Right cardiac atrium (tissue), 5 donors: ENCODE measurements at places on chromosomes 3 and 15. TPM values are rescaled to one million over a fixed set of nuclear protein-coding genes. Genes with fewer than 3 reads are reported as not detected.
A peak's percentile ranks its signal among the peaks of the same experiment; 100 is the strongest.

Gene SYNPR
- 5.9 TPM for total RNA-seq

Gene NDUFAF3
- 168 TPM for total RNA-seq

Gene TAGLN3
- 0.74 TPM for total RNA-seq

Gene GOLGA6C
- not detected for total RNA-seq

DNA sequence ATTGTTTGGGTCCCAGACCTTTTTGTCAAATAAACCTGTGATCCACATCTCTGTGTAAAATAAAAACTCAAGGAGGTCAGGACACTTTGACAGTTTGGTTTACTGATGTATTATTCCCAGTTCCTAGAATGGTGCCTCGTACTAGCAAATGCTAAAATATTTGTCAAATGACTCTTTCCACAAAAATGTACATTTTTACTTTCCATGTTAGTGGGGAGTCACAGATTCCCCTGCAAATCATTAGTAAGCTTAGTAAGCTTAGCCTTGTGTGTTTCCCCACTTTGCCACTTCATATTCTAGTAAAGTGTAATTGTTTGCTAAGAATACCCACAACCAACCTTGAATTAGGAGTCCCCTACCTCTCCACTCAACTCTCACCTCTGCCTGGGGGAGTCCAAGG, 2.4 kb upstream of the MAGI1 start:
- no peak for DNase-seq

DNA sequence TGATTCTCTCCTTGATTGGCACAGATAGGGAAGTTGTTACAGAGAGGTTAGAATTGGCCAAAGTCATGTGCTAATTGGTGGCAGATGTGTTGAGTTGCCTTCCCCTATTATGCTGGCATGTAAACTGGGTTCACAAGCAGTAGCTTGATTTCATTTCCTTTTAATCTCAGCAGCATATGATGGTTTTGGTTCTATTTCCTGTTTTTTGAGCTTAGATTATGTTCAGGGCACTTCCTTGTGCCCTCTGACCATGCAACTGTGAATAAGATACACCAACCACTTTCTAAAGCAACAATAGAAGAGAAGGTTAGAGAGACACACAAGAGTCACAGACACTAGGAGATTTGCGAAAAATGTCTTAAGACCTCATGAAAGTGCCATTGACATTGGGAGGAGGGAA, 16.5 kb downstream of the HPS3 start:
- no peak for DNase-seq

GRCh38 chr3:129383292-129383860, 45.1 kb downstream of the EFCAB12 start:
- DNase-seq, result peak; percentile 69

GRCh38 chr3:73558727-73559075, 66.0 kb downstream of the PDZRN3 start:
- DNase-seq, result no peak

- DNase-seq, result no peak
Observed at GRCh38 chr3:51373658-51374421, 11.3 kb upstream of the MANF start.

GRCh38 chr3:172138792-172139507, 99.6 kb downstream of the FNDC3B start:
- peak; percentile 35 for DNase-seq

- DNase-seq, result no peak
Observed at GRCh38 chr3:14602006-14602803, 49.4 kb upstream of the CCDC174 start.

DNA sequence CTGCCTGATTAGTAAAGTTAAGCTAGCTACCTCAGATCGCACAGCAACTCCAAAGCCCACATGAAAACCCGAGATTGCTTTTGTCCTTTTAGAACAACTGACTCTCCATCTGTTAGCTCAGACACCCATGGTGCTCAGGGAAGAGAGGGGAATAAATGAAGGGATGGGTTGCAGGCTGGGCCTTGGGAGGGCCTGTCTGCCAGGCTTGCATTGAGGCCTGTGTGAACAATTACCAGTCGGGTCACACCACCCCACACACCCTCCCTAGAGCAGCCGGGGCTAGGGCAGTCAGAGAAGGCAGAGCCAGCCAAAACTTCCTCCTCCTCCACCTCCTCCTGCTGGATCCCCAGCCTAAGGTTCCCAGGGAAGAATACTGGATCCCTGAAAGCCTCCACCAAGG, 8.8 kb upstream of the PRKAR2A start:
- DNase-seq, result no peak

DNA sequence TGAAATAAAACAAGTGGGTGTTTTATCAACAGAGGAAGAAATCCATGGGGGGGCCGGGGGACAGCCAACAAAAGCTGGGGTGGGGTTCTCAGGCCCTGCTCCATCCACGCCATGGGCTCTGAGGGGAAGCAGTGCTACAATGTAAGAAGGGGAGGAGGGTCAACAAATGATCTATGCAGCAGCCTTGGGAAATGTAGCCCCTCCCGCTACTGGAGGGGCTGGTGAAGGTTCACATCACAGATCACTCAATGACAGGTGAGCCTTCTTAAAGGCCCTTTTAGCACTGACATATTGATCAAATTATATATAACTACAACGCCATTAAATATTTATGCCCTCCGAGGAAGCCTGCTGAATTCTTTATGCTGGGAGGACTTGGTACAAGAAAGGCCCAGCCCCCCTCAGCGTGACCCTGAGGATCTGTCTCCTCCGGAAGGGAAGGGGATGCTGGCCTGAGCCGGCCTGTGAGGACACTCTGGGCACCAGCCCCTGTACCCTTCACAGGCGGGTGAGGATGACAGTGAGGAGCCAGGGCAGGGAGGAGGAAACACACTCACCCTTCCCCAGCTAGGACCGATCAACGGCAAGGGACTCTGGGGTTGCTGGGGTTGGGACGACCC, 15.3 kb downstream of the TLE3 start:
- DNase-seq, result no peak

DNA sequence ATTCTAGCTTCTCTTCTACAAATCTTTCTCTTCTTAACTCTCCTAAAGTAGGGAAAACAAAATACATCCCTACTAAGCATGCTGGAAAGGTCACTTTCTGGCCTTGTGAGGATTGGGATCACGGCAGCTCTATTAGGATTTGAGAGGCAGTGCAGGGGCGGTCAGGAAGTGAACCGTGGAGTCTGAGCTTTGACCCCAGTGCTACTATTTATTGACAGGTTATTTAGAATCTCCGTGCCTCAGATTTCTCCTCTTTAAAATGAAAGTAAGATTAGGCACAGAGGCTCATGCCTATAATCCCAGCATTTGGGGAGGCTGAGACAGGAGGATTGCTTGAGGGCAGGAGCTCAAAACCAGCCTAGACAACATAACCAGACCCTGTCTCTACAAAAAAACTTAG, 42.0 kb upstream of the CHRM5 start:
- no peak for DNase-seq
